A549 treated with RU486 at 1 μM for 4 hours (cell line): ENCODE measurements at places on chromosomes 3 and 15. TPM values are rescaled to one million over a fixed set of nuclear protein-coding genes. Genes with fewer than 3 reads are reported as not detected.

Gene ZIC1
- total RNA-seq = 0.07 to 0.10 TPM in 2 of 5 replicates, not detected in the others

Gene HES1
- total RNA-seq = 10.4 to 16.2 TPM (median 14.4 TPM) in 5 replicates

Gene CPNE9
- total RNA-seq = 0.08 to 0.27 TPM (median 0.18 TPM) in 4 of 5 replicates, not detected in the other

Gene ACTR8
- 13.5 to 19.1 TPM (median 17.1 TPM) in 5 replicates for total RNA-seq

Gene MUC20
- 0.51 to 1.1 TPM (median 0.80 TPM) in 5 replicates for total RNA-seq
